ENCODE measurements at places on chromosomes 1 and 21.

DNA sequence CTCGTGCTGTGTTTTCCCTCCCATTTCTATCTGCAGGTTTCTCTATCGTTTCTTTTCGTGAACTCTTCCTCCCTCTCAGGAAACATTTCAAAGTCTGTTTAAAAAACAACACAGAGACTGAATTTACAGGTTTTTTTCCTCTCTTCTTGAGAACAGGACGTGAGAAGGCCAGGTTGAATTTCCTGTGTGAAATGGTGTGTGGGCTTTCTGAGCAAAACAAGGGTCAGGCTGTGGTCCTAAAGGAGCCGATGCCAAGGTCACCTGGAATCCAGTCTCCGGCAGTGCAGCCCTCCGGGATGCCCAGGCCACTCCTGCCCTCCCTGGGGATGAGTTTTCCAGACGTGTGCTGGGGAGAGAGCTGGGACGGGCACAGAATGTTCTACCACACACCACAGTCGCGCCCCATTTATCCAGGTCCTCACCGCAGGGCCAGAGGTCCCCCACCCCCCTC is 62.7 kb upstream of the RUNX3 start:
- no peak for DNase-seq

DNA sequence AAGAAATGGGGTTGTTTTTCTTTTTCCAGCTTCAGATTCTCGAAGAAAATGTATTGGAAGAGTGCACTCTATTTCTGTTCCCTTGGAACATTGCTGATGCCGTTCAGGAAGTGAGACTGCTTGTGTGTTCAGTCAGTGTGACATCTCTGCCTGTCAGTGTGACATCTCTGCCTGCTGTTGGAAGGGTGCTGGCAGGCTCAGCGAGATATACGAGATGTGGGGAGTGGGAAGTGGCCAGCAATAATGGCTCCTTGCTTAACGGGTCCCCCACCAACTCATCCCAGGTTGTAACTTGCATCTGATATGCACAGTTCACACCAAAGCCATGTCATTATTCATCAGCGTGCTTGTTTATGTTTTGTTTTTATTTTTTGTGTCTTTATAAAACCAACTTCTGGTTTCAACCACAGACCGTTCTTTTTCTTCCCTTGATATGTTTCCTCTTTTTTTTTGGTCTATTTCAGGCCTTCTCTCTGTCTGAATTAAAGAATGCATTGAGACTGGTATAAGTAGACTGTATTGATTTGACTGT is 145.4 kb downstream of the GALNT2 start:
- no peak for DNase-seq

DNA sequence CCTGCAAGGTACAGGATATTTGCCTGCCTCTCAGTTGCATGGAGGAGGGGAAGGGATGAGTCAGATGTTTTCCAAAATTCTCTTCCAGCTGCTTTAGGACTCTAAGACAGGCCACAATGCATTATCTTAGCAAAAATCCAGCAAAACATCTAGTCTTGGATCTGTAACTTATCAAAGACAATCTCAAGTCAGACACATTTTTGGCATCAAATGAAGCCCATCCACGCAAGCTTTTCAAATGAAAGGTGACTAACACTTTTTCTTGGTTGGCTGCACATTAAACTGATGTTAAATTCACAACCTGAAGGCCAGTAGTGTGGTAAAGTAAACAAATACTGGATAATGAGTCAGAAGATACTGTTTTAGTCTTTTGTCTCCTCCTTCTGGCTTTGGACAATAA is 21.3 kb downstream of the FAM78B start:
- no peak for DNase-seq

DNA sequence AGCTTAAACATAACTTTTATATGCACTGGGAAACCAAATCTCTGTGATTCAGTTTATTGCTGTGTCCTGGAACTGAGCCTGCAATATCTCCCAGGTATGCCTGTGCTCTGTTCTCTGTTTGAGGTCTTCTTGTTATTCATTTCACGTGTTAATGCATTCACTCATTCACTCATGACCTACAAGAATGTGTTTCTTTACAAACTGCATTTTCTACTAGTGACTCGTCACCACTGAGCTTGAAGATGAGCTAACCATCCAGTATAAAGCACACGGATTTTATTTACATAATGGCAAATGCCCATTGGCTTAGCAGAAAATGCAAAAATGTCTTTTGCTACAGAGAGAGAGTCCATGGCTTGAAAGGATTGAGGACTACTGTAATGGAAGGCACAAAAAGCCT is 75.0 kb upstream of the DUSP10 start:
- no peak for DNase-seq

DNA sequence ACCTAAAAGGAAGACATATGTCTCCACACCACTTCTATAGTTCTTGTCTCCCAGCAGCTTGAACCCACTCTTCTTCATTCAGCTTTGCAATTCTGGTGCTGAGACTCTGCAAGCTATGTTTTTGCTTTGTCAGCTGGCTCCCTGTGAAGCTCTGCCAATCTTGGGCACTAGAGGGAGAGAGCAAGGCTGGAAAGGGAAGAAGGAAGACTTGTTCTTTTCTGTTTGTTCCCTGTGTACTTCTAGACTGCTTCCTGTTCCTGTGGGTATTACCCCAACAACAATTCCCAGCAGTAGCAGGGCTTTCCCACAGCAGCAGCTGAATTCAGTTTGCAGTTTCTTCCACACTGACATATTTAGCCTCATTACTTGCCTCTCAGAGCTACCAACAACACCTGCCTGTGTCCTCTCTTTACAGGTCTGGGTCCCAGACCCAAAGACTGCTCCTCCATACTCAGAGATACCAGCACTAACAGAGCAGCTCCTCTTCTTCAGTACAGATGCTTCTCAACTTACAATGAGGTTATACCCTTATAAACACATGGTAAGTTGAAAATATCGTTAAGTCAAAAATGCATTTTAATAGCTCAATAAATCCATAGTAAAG is 275.2 kb upstream of the NEGR1 start:
- no peak for DNase-seq

- DNase-seq, result no peak
Measured at GRCh38 chr1:10900251-10900651, 103.8 kb upstream of the CASZ1 start.

- DNase-seq, result no peak
Measured at GRCh38 chr1:47644212-47644573, 206.3 kb downstream of the FOXD2 start.

GRCh38 chr1:201535046-201535918 is 3.6 kb upstream of the NAV1 start:
- no peak for DNase-seq

DNA sequence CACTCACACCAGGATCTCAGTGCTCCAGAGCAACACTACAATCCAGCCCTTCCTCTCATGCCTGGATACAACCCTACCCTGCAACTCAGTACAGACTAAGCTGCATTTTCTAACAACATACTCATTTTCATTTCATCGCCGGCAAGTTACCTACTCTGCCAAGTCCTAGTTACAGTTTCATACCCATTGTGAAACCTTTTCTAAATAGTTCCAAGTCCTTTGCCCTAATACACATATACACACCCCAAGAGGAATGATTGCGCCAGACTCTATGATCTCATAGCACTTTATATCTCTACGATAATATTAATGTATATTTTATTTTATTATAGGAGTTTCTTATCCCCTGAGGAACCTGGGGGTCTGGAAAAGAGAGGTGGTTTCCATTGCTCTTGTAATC is 122.4 kb downstream of the LMX1A start:
- DNase-seq, result no peak

GRCh38 chr21:36613059-36613458 is 85.9 kb upstream of the SIM2 start:
- no peak for DNase-seq
